ENCODE measurements at places on chromosomes 1 and 21.
A peak's percentile ranks its signal among the peaks of the same experiment; 100 is the strongest.

- DNase-seq = peak; percentile 68
Observed at GRCh38 chr1:168469690-168470089, 74.1 kb downstream of the XCL2 start.

DNA sequence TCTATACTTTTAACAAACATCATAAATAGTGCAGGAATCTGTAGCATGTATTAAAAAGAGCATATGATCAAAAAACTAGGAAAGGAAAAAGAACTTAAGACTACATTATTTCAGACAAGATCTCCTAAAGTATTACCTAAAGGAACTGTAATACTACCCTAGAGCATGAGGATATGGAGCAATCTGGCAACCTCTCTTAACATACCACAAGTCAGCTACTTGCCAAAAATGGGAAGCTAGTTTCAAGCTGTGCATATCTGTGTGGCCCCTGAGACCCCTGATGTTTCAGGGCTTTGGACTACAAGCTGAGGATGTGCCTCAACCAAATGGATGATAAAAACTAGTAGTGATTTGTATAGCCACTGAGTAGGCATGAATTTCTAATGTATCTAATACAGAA is 525.6 kb downstream of the PTBP2 start:
- no peak for DNase-seq

- DNase-seq = no peak
Observed at GRCh38 chr1:183543619-183544204, 46.5 kb downstream of the NCF2 start.

GRCh38 chr1:201713086-201713810 is 115.7 kb upstream of the IPO9 start:
- DNase-seq = no peak

DNA sequence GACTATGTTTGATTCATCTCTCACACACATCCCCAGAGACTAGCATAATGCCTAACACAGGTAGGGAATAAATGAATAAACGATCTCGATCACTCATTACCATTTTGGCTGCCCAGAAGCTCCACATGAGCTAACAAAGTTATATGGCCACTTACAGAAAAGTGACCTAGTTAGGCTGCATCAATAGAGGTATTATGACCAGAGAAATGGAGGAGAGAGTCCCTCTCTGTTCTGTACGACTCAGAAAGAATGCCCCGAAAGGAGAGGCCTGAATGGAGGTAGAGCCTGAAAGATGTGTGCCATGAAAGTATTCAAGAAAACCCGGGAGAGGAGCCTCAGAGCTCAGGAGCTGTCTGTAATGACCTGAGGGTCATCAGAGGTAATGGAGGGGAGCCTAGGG is 208.2 kb upstream of the GRIK3 start:
- no peak for DNase-seq

DNA sequence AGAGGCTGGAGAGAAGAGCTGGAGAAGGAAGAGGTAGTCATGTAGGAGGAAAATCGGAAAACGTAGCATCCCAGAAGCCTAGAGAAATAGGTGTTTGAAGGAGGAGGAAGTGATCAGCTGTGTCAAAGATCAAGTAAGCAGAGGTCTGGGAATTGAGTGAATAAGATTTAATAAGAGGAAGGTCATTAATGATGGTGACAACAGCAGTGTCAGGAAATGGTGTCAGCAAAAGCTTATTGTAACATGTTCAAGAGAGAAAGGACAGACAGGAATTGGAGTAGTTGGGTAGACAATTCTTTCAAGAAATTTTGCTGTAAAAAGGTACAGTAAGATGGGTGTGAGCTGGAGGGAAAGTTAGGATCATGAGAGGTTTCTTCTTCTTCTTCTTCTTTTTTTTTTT is 41.6 kb upstream of the SLC6A9 start:
- DNase-seq = no peak

DNA sequence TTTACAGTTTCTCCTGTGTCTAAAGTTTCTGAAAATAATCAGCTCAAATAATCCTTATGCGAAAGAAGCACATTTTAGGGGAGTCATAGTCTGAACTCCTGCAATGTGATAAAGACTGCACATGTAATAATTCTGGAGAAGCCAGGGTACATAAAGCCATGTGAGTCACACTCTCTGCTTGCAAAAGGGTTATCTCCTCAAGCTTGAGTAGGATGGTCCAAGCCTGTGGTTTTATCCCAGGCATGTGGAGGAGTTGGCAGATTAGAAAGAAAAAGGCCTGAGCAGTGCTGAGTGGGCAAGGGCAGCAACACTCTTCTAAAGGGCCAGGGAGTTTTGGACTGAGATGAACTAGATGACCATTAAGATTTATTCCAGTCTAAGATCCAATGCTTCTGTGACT is 220.4 kb downstream of the RHOU start:
- DNase-seq = no peak

DNA sequence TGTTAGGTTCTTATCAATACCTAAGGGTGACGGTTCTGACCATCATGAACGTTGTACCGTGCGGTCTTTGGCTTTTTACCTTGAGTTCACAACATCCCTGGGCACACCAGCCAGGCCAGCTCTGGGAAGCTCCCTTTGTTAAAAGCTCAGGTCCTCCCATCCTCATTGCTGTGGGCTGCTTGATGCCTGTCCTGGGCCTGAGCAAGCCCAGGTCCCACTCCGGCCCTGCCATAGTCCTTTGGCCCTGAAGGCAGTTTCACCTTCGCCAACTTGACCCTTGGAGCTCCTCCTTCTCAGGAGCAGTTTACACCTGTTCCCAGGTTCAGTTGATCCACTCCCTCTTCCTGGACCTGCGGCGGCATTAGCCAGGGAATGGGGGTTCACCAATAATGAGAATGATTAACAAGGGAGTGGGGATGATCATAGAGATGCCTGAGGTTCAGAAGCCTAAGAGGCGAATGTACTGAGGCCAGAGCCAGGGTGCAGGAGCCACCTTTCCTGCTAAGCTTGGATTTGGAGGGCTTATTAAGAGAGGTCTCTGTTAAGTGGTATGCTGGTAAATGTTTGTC is 40.2 kb downstream of the DHCR24 start:
- no peak for DNase-seq

- no peak for DNase-seq
Observed at GRCh38 chr1:156203331-156203730, 9.4 kb downstream of the SLC25A44 start.

GRCh38 chr1:80218112-80218511 is 1211.6 kb upstream of the ADGRL4 start:
- no peak for DNase-seq

- no peak for DNase-seq
Observed at GRCh38 chr1:223426936-223427335, 33.7 kb downstream of the CCDC185 start.

GRCh38 chr1:72281637-72282270 is 585 bp downstream of the NEGR1 start:
- no peak for DNase-seq

DNA sequence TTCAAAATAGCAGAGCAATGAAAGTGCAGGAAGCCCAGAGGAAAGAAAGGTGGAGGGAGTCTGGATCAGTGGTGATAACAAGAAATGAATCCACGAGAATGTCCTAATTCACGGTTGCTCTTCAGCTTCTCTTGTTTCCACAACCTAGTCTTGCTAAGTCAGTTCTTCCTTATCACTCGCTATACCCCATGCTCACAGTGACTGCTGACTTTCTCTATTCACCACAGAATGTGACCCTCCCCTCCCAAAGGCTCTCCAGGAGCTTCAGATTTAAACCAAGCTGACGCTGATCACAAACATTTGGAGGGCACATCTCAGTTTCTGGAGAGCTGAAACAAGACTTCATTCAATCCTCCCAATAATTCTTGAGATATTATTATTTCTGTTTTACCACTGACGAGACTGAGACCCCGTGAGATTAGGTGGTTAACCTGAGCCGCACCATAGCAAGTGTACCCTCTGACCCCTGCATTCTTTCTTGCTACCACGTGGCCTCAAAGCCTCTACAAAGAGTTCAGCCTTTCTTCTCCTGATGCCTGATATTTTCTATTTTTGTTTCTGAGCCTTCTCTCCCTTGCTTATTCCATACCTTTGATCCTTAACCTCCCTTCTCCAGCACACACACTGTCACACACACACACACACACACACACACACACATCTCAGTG is 10.7 kb upstream of the CCN1 start:
- no peak for DNase-seq

- DNase-seq = peak; percentile 95
Observed at GRCh38 chr1:156500793-156501506, 375 bp upstream of the MEF2D start.

Data from stimulated activated effector memory CD8-positive, alpha-beta T cell treated with anti-CD3 and anti-CD28 coated beads, Interleukin-12 subunit alpha, Interleukin-12 subunit beta, amount 100 ng/mL, for 72 hours (primary cell).